ENCODE measurements at places on chromosomes 6 and 20. TPM values are rescaled to one million over a fixed set of nuclear protein-coding genes. Genes with fewer than 3 reads are reported as not detected.

The CDH26 gene
- total RNA-seq = 0.14 TPM

The TRAPPC3L gene
- total RNA-seq = not detected

The GLP1R gene
- not detected for total RNA-seq

The PLG gene
- total RNA-seq = not detected

The CRYBG1 gene
- total RNA-seq = 0.47 TPM

The NINL gene
- 14.5 TPM for total RNA-seq

The HLA-DMB gene
- 2.5 TPM for total RNA-seq

The SLC2A10 gene
- total RNA-seq = not detected

The ZNF165 gene
- 1.1 TPM for total RNA-seq

The SNX5 gene
- total RNA-seq = 240 TPM

The CST4 gene
- total RNA-seq = not detected

The OR2J3 gene
- total RNA-seq = not detected

The PREX1 gene
- total RNA-seq = 13.8 TPM

The PDYN gene
- total RNA-seq = not detected

The DHX16 gene
- total RNA-seq = 29.6 TPM
